ENCODE measurements at places on chromosomes 2 and 18.

- no peak for DNase-seq
Measured at GRCh38 chr18:64208516-64208915, 59.6 kb upstream of the LINC00305 start.

GRCh38 chr2:83233781-83234180 lies 1225.3 kb downstream of the SUCLG1 start:
- no peak for DNase-seq

- no peak for DNase-seq
Measured at GRCh38 chr2:52818958-52819357, 948.6 kb upstream of the CHAC2 start.

DNA sequence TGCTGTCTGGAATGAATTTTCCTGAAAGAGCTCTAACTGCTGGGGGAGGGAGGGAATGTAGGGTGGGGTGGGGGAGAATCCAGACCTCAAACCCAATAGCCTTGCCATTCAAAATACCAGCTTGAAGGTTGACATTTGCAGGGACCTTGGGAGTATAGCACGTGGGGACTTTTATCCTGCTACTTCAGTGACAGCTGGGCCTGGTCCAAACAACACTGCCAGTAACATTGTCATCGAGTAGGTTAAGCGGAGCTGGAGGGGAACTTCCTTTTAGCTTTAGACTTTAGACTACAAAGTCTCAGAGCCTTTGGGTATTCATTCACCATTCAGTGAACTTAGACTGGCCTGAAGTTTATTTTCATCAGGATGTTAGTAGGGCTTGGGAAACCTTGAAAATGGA lies 248.7 kb downstream of the MEIS1 start:
- DNase-seq = no peak

- peak; percentile 34 for DNase-seq
Measured at GRCh38 chr18:76446321-76447257, 48.5 kb downstream of the ZNF516 start.

DNA sequence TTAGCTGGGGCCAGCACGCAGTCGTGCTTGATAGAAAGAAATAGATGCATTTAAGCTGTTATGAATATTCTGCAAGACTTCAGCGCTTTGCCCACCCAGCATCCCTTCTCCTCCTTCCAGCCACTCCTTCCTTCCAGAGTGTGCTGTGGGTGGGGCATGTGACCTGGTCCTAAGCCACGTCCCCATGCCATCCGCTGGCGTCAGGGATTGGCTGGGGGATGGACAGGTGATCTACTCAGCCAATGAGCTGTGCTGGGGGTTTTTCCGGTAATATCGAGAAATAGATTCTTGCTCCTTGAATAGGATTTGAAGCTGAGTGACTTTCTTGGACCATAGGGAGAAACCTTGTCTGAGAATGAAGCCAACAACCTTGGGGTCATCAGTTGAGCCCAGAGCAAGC lies 4.8 kb upstream of the ZAP70 start:
- DNase-seq = no peak

GRCh38 chr2:179049203-179049545 lies 763 bp downstream of the CCDC141 start:
- no peak for DNase-seq

DNA sequence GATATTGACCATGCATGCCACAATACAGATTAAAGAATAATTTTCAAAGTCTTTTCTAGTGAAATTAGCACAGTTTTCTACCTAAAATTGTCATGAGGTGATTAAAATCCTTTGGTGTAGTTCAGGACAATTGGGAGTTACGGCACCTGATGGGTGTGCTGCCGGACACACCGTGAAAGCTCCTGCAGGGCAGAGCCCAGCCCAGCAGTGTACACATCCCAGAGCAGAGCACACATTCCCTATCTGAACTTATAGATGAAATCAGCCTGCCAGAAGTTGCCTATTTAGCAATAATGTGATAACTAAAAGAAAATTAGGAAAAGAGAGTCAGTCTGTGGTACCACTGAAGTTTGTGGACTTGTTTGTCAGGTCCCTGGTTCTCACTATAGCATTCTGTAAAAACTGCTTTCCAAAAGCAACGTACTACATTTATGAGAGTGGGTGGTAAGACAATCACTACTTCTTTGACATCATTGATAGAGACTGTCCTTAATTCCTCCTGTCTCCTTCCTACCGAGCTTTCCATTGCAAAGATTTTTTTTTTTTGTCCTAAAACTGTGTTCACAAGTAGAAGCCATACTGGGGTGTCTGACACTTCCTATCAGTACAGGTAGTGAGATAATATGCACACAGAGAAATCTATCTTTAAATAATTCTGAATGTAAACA lies 3.4 kb downstream of the CYTIP start:
- no peak for DNase-seq

- DNase-seq = no peak
Measured at GRCh38 chr2:159459279-159459678, 157.1 kb downstream of the BAZ2B start.

- DNase-seq = no peak
Measured at GRCh38 chr2:176844461-176844860, 368.1 kb upstream of the HNRNPA3 start.
